Natural killer cell treated with Interleukin-12 subunit alpha and Interleukin-12 subunit beta and Interleukin-15 and Interleukin-18, amount 100 ng/mL, for 72 hours (primary cell): ENCODE measurements at places on chromosomes 5 and 9.

DNA sequence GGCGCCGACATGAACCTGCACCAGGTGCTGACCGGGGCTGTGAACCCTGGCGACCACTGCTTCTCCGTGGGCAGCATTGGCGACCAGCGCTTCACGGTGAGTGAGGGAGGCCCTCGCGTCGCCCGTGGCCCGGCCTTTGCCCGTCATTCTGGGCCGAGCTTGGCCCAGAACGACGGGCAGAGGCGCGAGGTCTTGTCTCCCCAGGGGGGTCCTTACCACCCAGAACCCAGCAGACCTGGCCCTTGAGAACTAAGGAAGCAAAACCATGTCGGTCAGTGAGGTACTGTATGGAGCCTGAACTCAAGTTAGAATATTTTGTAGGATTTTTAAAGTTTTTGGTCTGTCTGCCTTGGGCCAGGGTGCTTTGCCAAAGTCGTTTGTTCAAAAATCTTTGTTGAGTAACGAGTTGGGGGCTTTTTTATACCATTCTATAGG lies 691 bp downstream of the DMXL1 start:
- no peak for DNase-seq

DNA sequence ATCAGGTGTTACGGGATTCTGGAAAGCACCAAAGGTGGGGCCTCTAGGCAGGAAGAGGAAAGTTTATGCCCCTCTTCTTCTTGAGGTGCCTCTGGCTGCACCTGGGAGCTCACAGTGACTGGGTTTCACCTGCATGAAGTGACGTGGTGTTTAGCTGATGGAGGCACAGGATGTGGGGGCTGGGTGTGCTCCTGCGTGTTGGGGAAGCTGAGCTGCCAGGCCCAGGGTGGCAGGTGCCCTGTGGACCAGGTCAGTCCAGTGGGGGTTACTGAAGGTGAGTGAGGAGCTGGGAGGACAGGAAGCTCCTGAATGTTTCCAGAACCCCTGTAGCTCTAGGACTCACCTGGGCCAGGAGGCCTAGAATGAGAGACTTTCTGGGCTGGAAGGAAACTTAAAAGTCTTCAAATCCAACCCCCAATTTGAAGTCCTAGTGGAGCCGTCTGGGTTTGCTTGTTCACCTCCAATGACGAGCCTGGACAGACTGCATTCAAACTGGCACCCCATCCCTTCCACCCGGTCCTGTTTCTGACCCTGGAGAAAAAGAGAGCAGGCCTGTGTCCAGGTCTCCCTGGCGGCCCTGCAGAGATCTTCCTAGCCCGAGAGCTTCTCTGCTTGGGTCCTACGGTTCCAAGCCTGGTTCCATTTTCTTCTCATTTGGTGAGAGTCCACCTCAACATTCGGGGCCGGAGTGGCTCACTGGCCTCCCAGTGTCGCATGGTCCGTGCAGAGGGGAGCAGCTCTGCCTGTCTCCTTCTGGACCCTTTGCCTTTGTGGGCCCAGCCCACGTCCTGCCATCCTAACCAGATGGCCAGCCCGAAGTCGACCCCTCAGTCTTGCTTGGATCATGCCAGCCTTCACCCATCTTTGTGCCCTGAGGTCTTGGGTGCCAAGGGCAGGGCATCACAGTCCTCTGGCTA lies 22.3 kb downstream of the TRAF1 start:
- no peak for DNase-seq

- no peak for DNase-seq
These were observed 67.1 kb downstream of the GRAMD2B start for GRCh38 chr5:126490167-126490940.

DNA sequence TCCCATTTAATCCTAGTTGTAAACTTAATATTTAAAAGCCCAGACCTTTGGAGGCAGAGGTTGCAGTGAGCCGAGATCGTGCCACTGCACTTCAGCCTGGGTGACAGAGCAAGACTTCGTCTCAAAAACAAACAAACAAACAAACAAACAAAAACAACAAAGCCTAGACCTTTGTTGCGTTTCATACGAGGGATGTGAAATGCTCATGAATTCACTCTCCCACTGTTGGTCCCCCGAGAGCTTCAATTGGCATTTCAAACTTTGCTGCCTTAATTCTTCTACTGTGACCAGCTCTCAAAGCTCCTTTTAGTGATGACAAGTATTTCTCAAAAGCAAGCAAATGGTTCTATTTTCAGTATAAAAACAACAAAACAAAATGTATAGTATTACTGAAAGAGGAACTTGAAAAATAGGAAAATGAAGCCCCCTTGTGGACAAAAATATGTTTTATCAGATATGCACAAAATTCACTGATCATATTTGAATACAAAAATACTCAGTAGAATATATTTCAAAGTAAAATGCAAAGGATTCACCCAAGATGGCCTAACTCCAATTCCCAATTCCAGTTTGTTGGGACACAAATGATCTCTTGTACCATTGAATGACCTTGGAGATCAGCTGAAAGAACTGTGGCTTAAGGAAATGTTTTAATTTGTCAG lies 140.4 kb downstream of the ESM1 start:
- DNase-seq, result no peak

- DNase-seq, result no peak
These were observed 49.7 kb upstream of the ARL15 start for GRCh38 chr5:54360089-54360488.
